ENCODE measurements at places on chromosomes 1 and 21.

GRCh38 chr1:26166719-26167281, 2.0 kb downstream of the C1orf232 start:
- DNase-seq = no peak

GRCh38 chr1:3727042-3727824, 25.0 kb upstream of the CCDC27 start:
- DNase-seq = no peak

DNA sequence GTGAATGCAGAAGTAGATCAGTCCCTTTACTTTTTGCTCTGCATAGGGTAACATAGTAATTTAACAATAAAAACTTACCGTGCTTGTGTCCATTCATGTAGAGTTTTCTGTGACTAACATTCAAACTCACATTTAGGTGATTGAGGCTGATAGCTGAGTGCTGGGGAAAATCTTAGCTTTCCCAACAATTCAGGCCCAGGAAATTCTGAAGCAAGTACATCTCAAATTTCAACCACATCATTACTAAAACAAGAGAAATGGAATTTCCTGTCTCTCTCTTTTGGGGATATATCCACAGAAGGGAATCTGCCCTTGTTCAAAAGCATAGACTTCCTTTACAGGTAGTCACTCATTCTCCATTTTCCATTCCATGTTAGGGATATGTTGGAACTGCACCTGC, 33.1 kb upstream of the C1orf146 start:
- no peak for DNase-seq

- DNase-seq = no peak
Measured at GRCh38 chr1:223052931-223053330, 90.1 kb downstream of the TLR5 start.

DNA sequence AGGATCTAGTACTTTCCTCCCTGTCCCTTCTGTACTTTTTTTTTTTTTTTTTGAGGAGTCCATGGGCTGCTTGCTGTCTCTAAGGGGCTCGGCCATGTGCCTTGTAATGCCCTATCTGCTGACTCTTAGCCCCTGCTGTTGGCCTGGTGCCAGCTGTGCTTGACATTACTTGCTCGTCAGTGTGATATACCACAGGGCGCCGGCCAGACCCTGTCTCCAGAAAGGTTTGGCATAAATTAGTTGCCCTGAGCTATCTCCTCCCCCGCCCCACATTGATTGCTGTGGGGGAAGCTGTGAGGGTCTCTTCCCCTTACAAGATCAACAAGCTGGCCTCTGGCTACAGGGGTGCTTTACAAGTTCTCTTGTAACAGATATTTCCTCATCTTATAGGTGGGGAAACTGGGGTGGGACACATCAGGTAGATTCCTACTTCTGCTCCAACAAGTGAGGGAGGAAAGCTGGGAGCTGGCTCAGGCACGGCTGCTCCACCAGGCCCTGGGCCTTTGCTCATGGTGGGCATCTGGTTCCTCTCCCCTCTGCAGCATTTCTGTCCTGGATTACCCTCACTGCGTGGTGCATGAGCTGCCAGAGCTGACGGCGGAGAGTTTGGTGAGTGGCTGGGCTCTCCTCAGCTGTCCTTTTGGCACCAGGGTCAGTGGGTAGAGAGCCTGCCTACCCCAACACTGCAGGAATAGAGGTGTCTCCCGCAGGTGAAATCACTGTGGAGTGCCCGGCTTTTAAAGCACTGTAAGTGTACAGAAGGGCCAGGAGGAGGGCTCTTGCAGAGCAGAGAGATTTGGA, 15.6 kb downstream of the STRIP1 start:
- DNase-seq = no peak
